DMS153 (cell line): ENCODE measurements at places on chromosomes 1 and 21.

GRCh38 chr1:234515411-234515810, 36.4 kb upstream of the TARBP1 start:
- no peak for DNase-seq

DNA sequence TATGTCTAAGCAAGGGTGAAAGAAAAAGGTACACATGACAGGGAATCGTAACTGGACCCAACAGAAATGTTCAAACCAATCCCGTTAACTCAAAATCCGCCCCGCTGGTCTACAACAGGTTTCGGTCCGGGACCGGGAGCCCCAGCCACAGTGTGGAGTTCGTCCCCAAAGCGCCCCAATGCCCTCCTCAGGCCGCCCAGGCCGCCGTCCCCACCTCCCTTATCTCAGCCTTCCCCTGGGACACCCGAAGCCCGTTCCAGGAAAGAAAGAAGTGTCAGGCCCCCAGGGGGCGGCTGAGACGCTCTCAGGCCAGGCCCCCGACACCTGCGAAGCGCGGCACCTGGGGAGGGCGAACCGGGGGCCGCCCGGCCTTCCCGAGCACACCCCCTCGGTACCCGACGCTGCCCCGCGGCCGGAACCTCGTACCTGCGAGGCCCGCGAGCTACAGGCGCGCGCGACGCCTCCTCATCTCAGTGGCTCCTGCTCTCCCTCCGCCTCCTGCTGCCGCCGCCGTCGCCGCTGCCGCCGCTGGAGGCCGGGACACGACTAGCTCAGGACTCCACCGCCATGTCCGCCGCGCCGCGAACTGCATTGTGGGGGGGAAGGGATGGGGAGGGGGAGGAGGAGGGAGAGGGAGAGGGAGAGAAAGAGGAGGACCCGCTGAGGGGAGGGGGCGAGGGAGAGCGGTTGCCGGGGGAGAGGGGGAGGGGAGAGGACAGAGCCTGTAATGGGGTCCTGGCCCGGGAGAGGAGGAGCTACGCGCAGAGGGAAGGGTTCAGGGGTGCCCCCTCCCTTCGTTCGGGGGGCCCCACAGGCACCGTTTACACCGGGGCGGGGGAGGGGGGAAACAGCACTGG, at the start of gene TUT4:
TSS of gene TUT4 (minus strand) at position 588 of the 857 bp plus-strand sequence. CDS start 26,812 bp downstream, outside the sequence.
- peak; percentile 78 for DNase-seq

GRCh38 chr1:89746424-89747149, 74.2 kb upstream of the LRRC8D start:
- no peak for DNase-seq

DNA sequence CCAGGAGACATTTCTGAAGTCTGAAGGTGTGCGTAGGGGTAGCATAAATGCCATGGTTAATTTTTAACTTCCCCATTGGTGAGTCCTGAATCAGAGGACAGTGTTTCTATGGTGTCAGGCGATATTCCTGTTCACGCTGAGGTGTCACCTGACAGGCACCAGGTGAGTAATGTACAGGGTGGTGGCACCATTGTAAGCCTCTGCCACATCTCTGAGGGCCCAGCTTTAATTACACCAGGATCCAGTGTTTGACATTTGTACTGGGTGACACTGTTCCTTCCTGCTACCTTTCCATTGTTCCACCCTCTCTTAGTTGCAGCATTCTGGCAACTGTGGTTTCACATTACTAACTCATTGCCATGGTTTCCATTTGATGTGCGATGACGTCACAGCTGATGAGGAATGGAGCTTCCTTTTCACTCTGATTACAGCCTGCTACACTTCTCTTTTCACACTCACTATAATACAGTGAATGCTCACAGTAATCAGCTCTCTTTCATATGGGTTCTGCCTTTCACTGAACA, 40.6 kb upstream of the MARK1 start:
- DNase-seq, result peak; percentile 98

GRCh38 chr1:84919461-84919970, 26.5 kb upstream of the LPAR3 start:
- no peak for DNase-seq

DNA sequence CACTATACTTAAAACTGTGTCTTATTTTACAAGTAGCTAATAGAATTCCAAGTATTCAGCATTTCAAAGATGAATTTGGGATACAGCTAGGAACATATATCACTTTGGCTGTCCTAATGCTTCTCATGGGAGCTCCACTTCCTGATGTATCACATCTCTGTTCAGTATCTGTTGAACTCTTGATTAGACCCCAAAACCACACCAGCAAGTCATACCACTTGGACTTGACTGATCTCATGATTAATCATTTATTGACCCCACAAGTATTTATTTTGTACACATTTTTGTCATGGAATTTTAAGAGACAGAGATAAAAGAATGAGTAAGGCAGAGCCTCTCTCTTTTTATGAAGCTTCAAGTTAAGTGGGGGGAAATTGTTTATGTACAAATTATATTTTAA, 30.0 kb downstream of the TMPRSS15 start:
- DNase-seq, result no peak

DNA sequence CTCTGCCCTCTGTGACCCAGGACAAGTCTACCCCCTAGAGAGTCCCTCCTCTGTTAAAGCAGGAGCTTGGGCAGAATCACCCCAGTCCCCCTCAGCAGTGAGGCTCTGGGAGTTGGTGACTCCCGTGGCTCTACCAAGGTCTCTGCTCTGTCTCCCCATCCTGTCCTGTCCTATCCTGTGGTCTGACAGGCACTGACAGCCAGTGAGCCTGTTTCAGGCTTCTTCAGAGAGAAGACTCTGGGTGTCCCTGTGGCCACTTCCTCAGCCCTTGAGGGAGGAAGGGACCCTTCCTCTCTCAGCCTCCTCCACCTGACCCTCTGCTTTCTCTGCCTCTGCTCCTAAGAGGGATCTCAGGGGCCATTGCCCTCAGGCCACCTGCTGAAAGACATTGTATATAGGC, 148.7 kb downstream of the FCRL5 start:
- no peak for DNase-seq

- DNase-seq, result peak; percentile 34
Observed at GRCh38 chr1:36157115-36157903, 1.3 kb downstream of the MAP7D1 start.

GRCh38 chr1:153428791-153429190, 12.5 kb downstream of the S100A7A start:
- DNase-seq, result no peak

- DNase-seq, result peak; percentile 16
Observed at GRCh38 chr1:183956559-183957188, 80.9 kb downstream of the COLGALT2 start.

DNA sequence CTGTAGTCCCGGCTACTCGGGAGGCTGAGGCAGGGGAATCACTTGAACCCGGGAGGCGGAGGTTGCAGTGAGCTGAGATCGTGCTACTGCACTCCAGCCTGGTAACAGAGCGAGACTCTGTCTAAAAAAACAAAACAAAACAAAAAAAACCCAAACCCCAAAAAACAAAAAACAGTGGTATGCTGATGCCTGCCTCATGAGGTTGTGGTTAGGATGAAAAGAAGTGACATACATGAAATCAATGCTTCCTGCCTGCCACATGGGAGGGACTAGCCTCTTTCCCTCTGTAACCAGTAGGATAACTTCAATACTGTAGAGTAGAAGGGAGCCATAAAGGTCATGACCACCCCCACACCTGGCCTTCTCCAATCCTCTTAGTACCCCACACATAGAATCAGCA, 55.2 kb downstream of the TENT5C start:
- no peak for DNase-seq

- no peak for DNase-seq
Observed at GRCh38 chr1:165893507-165893906, 66.1 kb downstream of the UCK2 start.

GRCh38 chr1:226912587-226913176, 27.4 kb upstream of the COQ8A start:
- DNase-seq, result no peak

DNA sequence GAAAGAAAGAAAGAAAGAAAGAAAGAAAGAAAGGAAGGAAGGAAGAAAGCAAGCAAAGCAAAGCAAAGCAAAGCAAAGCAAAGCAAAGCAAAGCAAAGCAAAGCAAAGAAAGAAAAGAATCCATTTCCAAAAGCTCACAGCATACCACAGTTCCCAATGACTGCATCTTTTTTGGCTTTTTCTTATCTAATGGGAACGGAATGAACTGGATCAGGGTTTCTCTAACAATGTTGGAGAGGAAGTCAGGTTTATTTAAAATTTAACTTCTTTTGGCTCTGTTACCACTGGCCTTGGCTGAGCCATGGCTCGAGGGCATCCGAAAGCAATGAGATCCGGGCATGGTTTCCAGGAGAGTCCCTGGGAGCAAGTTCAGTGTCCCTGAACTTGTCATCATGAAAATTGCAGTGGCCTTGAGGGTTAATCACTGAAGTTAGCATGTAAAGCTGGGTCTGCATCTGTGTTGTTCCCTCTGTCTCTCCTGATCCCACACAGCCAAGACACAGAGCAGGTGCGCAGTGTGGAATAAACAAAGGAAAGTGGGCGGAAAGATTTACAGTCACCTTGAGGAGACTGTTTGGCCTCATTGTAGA, 34.6 kb upstream of the CTPS1 start:
- DNase-seq, result no peak

DNA sequence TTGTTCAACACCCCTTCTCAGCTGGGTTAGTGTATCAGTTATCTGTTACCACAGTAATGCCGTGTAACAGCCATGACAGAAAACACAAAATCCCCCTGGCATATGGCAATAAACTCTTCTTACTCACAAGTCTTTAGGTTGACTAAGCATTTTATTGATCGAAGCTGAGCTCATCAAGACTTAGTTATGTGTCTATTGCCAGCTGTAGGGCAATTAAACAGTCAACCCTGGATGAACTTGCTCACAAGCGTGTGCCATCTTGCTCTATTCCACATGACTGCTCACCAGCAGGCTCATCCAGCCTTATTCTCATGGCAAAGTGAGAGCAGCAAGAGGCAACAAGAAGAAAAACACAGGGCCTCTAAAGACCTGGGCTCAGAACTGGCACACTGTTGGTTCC, 333.8 kb upstream of the PTBP2 start:
- no peak for DNase-seq

GRCh38 chr1:35691571-35692220, 27.0 kb downstream of the C1orf216 start:
- peak; percentile 47 for DNase-seq

DNA sequence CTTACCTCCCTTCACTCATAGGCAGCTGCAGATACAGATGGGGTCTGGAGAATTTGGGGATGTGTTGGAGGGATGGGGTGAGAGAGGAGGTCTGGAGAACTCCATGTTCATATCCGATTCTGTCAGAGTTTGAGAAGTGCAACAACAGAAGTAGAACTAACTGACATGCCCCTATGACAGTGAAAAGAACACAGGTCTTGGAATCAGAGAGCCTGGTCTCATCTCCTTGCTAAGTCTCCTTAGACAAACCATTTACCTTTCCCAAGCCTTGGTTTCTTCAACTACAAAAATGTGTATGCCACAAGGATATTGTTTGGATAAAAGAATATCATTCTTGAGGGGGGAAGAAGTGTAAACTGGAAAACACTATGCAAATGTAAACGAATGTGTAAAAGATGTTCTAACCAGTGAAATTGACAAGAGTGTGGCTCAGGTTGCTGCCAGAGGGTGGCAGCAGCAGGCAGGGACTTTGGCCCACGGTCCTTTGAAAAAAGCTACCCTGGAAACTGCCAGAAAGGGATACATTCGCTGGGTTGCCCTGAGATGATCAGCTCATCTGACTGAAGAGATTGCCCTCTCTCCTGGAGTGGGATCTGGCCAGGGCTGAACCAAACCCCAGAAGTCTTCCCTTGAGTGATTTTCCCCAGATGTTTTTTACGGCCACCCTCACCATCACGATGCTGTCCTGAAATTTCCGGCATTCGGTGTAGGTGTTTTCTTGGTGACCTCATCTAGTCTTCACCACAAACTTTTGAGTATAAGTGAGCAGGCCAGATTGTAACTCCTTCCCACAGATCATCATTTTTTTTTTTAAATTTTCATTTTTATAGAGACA, 17.0 kb upstream of the CD2 start:
- DNase-seq, result peak; percentile 41

DNA sequence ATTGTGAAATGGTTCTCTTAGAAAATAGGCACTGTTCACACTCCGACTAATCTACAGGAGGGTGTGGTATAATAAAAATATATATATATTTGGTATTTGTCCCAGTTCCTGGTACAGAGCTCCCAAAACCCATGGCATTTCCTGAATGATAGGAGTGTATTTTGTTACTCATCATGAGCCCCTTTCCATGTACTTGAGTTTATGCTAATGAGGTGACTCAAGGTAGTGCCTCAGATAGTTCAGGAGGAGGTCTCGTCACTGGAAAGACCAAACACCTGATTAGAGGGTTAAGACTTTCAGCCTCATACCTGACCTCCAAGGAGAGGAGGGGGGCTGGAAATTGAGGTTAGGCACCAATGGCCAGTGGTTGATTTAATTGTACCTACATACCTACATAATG, 57.9 kb downstream of the TTC3 start:
- DNase-seq, result no peak

GRCh38 chr1:54323921-54324250, 82.3 kb downstream of the SSBP3 start:
- DNase-seq, result no peak
